ENCODE measurements at places on chromosomes 12 and 14. TPM values are rescaled to one million over a fixed set of nuclear protein-coding genes. Genes with fewer than 3 reads are reported as not detected.

GRCh38 chr12:124224535-124225110 lies 70.3 kb upstream of the RFLNA start:
- H3K4me3 ChIP-seq, result no peak overlapping the region
- no peak for DNase-seq
- H3K27me3 ChIP-seq, result no peaks in the 10 kb centered on the region
- H3K4me1 ChIP-seq, result no peaks in the 10 kb centered on the region
- no peaks in the 10 kb centered on the region for H3K36me3 ChIP-seq
- H3K27ac ChIP-seq, result no peak overlapping the region

DNA sequence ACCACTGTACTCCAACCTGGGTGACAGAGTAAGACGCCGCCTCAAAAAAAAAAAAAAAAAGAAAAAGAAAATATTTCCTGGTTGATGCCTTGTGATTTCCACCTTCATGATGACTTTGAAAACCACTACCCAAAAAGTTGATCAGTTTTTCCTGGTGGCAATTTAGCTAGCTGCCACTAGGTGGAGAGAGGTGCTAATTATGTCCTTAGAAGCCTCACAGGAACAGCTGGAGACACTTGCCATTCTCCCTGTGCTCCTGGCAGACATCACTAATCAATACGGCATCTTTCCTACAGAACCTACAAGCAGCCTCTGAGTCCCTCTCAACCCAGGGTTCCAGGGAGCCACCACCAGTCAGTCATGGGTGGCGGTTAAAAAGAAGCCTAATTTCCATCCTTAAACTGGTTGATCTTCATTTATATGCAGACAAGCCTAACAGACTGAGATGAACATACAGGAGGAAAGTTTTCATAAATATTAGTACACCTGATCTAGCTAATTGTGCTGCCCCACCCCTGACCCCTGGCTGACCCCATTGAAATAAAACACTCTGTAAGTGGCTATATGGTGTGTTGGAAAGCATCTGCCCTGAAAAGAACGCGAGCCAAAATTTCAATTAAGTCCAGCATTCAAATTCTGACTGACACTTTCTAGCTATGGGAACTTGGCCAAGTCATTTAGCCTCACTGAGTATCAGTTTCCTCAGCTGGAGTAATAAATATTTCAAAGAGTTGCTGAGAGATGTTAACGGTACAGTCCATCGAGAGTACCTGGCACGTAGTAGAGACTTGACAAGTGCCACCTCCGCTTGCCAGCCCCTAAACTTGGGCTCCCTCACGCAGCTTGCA lies 6.2 kb upstream of the OAS1 start:
- no peaks in the 10 kb centered on the region for H3K4me1 ChIP-seq
- no peaks in the 10 kb centered on the region for H3K27me3 ChIP-seq

GRCh38 chr12:109466305-109466704 lies 10.8 kb downstream of the KCTD10 start:
- H3K36me3 ChIP-seq, result peaks cover 26% of the 10 kb centered on the region
- no peak for DNase-seq
- no peak overlapping the region for H3K4me3 ChIP-seq

DNA sequence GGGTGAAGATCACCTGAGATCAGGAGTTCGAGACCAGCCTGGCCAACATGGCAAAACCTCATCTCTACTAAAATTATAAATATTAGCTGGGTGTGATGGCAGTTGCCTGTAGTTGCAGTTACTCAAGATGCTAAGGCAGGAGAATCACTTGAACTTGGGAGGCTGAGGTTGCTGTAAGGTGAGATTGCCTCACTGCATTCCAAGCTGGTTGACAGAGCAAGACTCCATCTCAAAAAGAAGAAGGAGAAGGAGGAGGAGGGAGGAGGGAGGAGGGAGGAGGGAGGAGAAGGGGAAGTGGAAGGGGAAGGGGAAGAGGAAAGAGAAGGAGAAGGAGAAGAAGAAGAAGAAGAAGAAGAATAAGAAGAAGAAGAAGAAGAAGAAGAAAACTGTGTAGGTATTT lies 17.0 kb downstream of the RNASE10 start:
- H3K36me3 ChIP-seq, result no peaks in the 10 kb centered on the region
- no peaks in the 10 kb centered on the region for H3K4me1 ChIP-seq
- H3K4me3 ChIP-seq, result no peak overlapping the region

GRCh38 chr12:68490476-68490875 lies 120.2 kb upstream of the RAP1B start:
- H3K4me1 ChIP-seq, result peaks cover under 1% of the 10 kb centered on the region
- H3K27me3 ChIP-seq, result no peaks in the 10 kb centered on the region
- no peak overlapping the region for H3K27ac ChIP-seq

GRCh38 chr14:52069307-52070050 lies 620 bp upstream of the NID2 start:
- H3K27me3 ChIP-seq, result no peaks in the 10 kb centered on the region
- peak overlapping the region; percentile 80 for H3K27ac ChIP-seq
- H3K36me3 ChIP-seq, result peaks cover 4% of the 10 kb centered on the region
- H3K4me3 ChIP-seq, result peak overlapping the region; percentile 85
- peak; percentile 67 for DNase-seq

- H3K27me3 ChIP-seq, result no peaks in the 10 kb centered on the region
- H3K4me3 ChIP-seq, result no peak overlapping the region
- H3K27ac ChIP-seq, result peak overlapping the region; percentile 55
- DNase-seq, result peak; percentile 72
- H3K4me1 ChIP-seq, result peaks cover 14% of the 10 kb centered on the region
Observed at GRCh38 chr12:63294327-63294632, 143.3 kb upstream of the AVPR1A start.

DNA sequence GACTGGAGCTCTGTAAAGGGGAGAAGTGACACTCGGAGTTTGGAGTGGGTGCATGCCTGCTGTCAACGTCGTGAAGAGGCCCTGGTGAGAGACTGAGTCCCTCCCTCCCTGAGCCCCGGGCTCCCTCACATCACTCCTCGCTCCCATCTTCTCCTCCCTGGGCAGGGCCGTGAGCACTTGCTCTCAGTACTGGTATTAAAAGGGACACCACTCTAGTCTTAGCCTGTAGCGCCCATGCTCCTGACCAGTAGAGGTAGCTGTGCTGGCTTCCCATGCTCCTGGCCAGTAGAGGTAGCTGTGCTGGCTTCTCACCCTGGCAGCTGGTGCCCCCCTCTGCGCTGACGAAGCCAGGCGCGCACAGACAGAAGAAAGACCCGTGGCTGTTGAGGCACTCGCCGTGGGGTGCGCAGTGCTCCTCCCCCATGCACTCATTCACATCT lies 14.7 kb downstream of the ISCA2 start:
- H3K4me1 ChIP-seq, result peaks cover 26% of the 10 kb centered on the region
- DNase-seq, result no peak
- H3K4me3 ChIP-seq, result no peak overlapping the region
- no peaks in the 10 kb centered on the region for H3K27me3 ChIP-seq

- no peaks in the 10 kb centered on the region for H3K27me3 ChIP-seq
- no peak overlapping the region for H3K4me3 ChIP-seq
- no peak for DNase-seq
- H3K36me3 ChIP-seq, result no peaks in the 10 kb centered on the region
- H3K27ac ChIP-seq, result no peak overlapping the region
- no peaks in the 10 kb centered on the region for H3K4me1 ChIP-seq
Observed at GRCh38 chr12:56954057-56954957, 3.1 kb downstream of the RDH16 start.

DNA sequence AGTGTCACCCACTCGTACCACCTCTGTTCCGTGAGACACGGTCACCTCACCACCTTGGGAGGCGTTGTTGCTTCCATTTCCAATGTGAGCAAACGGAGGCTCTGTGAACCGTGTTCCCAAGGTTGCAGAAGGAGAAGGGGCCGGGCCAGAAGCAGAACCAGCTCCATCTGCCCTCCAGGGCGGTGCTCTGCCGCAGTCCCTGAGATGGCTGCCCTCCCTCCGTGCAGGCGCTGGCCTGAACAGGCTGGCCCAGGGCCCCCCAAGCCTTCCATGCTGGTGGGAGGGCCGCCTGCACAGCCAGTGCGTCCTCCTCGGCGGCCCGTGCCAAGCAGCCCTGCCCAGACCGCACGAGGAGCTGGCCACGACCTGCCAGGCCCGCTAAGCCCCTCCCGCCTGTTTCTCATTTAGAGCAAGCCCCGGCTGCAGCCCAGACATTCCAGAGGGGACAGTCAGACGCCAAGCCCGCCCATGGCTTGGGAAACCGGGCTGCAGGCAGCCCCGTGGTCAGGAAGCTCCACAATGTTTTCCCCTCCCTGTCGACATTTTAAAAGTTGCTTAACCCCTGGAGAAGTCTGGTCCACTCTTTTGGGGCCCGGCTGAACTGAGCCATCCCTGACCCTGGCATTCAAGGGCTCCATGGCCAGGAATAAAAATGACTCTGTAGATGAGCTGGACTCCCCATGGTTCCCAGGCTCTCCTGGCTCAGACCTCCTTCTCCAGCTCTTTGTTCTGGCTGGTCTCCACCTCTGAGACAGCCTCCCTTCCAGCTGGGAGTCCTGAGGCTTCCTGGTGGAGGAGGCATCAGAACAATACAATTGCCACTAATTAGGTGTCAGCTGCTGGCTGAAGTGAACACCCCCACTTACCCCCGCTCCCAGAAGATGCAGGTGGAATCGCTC lies 236.0 kb downstream of the BCL11B start:
- no peak overlapping the region for H3K4me3 ChIP-seq
- DNase-seq, result peak; percentile 93

GRCh38 chr12:40103043-40103442 lies 2.8 kb downstream of the SLC2A13 start:
- peaks cover 10% of the 10 kb centered on the region for H3K4me1 ChIP-seq
- no peak for DNase-seq
- H3K27me3 ChIP-seq, result no peaks in the 10 kb centered on the region
- no peaks in the 10 kb centered on the region for H3K36me3 ChIP-seq
- H3K4me3 ChIP-seq, result no peak overlapping the region
- no peak overlapping the region for H3K27ac ChIP-seq

- peaks cover 17% of the 10 kb centered on the region for H3K36me3 ChIP-seq
- H3K27ac ChIP-seq, result no peak overlapping the region
- no peak overlapping the region for H3K4me3 ChIP-seq
- no peaks in the 10 kb centered on the region for H3K27me3 ChIP-seq
- DNase-seq, result no peak
- H3K4me1 ChIP-seq, result no peaks in the 10 kb centered on the region
Observed at GRCh38 chr14:102464846-102465341, 44.7 kb downstream of the ANKRD9 start.

Gene YBX3
- 527 TPM for total RNA-seq

Gene HPD
- not detected for total RNA-seq

Gene KIAA0586
- 20.1 TPM for total RNA-seq

Gene ARID2
- total RNA-seq, result 23.2 TPM

Measured in astrocyte (in vitro differentiated cells and primary cell).